ENCODE measurements at places on chromosomes 3 and 15.

- no peak for DNase-seq
These were observed 41.1 kb upstream of the MYZAP start for GRCh38 chr15:57550640-57551039.

GRCh38 chr3:47162697-47163168 is 1.2 kb downstream of the SETD2 start:
- DNase-seq = no peak

GRCh38 chr15:39792844-39793335 is 10.2 kb upstream of the FSIP1 start:
- DNase-seq = no peak

DNA sequence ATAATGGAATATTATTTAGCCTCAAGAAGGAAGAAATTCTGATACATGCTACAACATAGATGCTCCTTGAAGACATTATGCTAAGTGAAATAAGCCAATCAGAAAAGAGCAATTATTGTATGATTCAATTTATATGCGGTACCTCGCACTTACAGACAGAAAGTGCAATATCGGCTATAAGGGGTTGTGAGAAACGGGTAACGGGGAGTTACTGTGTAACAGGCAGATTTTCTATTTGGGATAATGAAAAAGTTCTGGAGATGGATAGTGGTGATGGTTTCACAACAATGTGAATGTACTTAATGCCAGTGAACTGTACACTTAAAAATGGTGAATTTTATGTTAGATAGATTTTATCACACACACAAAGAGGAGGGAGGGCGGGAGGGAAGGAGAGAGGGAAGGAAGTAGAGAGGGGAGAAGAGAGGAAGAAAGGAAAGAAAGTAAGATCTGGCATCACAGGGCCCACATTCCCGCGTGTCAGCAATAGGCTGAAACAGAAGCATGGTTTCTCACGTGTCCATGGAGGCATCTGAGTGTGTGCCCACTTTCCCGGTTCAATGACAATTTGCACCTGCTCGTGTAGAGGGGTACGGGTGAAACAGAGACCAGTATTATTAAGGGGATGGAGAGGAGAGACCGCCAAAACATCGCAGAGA is 700 bp upstream of the BLM start:
- DNase-seq = no peak

DNA sequence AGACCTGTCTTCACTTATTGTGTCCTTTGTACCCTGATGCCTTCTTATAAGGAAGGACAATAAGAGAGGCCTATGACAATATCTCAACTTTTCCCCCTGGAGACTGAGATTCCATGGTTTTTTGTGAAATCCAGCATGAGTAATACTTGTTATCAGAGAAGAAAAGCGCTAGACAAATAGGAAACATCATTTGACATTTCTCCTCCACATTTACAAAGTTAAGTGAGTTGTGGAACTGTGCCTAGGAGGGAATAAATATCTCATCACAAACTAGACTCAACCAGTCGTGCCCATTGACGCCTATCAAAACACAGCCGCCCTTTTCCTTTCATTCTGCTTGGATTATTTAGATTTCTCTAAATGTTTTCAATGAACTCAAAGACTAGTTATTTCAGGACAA is 253.1 kb downstream of the MECOM start:
- DNase-seq = no peak

Measured in SK-MEL-5 (cell line).